ENCODE measurements at places on chromosomes 1 and 21. TPM values are rescaled to one million over a fixed set of nuclear protein-coding genes. Genes with fewer than 3 reads are reported as not detected.

DNA sequence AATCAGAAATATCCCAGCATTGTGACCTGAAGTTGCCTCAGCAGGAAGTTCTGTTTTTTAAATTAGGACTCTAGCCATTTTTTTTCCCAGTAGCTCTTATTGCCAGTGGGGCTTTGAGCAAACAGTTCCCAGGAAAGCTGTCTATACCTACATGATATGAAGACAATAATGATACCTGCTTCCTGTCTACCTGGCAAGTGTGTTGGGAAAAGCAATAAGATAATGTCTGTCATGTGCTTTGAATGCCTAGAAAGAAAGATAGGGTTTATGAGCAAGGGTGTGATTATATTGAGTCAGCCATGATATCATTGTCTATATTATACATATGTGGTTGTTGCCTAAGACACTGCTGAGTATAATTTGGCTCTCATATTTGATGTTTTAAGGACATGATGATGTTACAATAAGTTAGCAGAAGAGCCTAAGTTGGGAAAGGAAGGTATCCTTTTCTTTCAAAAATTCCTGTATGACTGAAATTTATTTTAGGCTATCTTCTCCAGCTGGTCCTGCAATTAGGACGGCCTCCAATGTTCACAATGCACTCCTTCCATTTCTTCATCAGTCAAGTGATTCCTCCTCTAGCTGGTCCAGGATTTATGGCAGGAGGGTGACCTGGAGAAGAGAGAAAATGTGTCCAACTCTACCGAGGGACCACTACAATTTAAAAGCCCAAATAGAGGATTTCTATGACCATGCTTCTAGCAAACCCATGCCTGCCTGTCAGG is 99.6 kb upstream of the CDC42BPA start:
- no peak for DNase-seq

DNA sequence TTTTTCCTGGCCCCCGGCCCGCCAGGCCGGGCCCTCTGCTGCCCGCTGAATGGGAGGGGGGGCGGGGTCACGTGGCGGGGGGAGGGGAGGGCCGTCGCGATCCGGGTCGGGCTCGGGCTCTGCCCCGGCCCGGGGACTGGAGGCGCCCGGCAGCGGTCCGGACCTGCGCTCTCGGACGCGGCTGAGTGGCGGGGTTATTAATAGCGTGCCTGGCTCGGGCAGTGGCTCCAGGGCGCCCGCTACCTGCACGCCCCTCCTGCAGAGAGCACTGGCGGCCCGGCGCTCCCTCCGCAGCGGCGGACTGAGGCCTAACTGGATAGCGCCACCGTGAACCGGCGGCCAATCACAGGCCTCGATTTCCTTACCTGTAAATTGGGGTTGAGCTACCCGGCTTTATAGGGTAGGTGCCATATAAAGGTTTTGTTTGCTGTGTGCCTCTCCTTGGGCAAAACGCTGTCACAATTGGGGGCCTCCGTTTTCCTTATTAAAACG is 28.1 kb downstream of the AHDC1 start:
- peak; percentile 74 for DNase-seq

RHCE gene
- 0.39 TPM for total RNA-seq

C1orf167 gene
- total RNA-seq, result not detected

SMPDL3B gene
- 30.9 TPM for total RNA-seq

LCK gene
- 5.9 TPM for total RNA-seq

Data from mucosa of descending colon (tissue), 3 donors.